Spleen (tissue), 13 donors: ENCODE measurements at places on chromosomes 11 and 22. TPM values are rescaled to one million over a fixed set of nuclear protein-coding genes. Genes with fewer than 3 reads are reported as not detected.

DNA sequence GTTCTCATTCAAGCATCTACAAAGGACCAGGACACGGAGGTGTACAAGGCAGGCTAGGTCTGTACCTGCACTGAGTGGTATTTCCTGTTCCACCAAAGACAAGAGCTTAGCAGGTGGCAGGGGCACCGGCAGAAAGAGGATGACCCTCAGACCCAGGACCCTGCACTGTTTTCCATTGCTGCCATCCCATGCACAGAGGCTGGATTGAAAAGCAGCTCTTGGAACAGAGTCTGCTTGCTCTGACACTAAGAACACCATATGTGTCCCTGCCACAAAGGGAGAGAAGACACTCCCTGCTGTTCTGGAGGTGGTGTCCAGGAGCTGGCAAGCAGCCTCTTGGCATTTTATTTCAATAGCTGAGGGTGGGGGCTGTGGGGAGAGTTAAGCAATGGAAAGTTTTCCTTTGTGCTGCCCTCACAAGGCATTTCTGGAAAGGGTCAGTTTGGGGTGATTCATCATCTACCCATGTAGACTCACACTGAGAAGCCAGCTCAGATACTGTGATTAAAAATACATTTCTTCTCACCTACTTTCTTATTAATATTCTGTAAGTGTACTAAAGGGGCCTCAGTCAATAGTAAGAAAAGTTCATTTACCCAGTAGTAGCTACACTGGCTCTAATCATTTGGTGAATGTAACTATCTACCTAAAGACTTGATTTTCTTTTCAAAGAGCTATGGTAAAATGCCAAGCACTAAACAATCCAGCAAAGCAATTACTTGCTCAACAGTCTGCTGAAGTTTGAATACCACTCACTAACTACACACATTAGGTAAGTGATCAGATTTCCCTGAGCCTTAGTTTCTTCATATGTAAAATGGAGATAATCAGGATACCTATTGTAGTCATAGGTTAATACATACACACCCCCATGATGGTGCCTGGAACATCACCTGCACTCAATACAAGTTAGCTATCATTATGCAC lies 55.2 kb downstream of the SLC1A2 start:
- no peak for DNase-seq

DNA sequence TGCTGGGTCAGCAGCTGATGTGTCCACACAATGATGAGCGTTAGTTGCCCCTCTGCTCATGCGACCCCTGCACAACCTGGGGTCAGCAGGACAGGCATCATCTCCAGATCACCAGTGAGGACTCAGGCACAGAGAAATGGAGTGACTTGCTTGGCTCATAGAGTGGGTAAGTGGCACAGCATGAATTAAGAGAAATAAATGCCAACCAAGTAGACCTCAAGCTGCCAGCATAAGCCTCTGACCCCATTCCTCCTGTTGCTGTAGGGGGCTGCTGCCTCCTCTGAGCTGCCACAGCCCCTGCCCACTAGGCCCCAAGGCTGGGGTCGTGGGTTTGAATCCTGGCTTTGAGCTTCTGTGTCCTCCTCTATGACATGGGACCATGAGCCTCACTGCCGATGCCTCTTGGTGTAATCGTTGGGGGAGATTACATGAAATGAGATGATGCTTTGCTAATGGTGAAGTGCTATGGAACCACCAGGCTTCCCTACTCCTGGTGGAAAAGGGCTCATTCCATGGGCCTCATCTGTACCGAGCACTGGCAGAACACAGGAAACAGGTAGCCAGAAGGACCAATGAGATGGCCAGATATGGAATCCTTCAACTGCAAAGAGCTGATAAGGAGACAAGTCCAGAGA lies 33.6 kb downstream of the LRRC32 start:
- DNase-seq: no peak

DNA sequence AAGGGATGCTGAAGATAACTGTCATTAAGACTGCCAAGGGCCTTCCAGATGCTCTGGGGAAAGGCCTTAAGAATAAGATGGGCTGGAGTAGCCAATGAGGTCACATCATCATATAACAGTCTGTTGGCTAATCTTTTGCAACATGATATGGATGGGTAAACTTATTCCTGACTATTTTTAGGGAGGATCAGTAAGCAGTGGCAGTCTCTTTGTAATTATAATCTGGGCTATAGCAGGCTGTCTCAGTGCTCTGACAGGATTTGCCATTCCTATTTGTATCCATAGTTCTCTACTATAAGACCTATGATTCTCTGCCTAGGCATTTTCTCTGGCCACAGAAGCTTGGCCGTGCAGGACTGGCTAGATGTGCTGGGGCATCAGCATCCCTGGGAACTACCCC lies 16.1 kb upstream of the CALCB start:
- no peak for DNase-seq

- DNase-seq: no peak
Measured at GRCh38 chr11:133243832-133244231, 288.5 kb downstream of the OPCML start.

DNA sequence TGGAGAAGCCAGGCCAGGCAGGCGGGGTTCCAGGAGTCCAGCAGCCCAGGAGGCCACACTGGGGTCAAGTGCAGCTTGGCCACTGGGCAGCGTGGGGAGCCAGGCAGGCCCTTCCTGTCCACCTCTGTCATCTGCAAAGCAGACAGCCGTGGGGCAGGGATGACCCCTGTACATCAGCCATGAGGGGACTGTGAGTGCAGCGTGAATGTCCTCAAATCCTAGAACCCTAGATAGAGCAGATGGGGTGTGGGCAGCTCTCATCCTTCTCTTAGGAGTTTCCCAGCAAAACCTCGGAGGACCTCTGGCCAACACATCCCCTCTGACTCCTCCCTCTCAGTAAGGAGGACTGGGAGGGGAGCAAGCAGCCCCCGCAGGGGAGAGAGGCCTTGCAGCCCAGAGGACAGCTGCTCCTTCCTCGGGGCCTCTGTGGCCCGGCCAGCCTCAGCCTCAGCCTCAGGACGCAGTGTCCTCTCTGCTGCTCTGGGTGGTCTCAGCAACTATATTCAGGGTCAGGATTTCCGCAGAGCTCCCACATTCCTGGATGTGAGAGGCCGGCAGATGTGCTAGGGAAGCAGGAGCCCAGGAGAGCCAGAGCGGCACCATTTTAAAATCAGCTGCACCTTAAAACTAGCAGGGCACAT lies 820.5 kb downstream of the BRD1 start:
- DNase-seq: no peak

DNA sequence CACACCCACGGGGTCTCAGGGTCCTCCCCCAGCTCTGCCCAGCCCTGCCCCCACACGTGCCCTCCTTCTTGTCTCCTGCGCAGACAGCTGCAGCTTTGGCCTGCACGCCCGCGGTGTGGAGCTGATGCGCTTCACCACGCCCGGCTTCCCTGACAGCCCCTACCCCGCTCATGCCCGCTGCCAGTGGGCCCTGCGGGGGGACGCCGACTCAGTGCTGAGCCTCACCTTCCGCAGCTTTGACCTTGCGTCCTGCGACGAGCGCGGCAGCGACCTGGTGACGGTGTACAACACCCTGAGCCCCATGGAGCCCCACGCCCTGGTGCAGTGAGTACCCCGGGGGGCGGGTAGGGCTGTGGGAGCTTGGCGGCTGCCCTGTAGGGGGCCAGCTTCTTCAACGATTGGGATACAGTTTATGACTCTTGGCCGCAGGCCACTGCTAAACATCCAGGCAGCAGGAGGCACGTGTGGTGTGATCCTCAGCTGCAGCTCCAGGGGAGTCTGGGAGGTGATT lies 30.8 kb downstream of the ST14 start:
- DNase-seq: no peak

DNA sequence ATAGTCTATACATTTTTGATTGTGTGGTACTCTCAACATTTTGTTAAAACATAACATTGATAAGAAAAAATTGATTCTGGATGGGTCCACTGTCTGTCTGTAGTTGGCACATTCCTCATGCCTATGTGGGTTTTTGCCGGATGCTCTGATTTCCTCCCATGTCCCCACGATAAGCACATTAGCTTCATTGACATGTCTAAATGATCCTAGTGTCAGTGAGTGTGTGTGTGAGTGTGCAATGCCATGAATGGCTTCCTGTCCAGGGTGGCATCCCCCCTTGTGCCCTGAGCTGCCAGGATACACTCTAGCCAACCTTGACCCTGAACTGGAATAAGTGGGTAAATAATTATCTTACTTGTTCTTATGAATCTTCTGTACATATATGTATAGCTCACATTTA lies 5.4 kb downstream of the SFI1 start:
- no peak for DNase-seq

- DNase-seq: no peak
Measured at GRCh38 chr11:95566211-95566610, 223.4 kb downstream of the FAM76B start.

GRCh38 chr11:14619603-14620531 lies 23.7 kb upstream of the PDE3B start:
- no peak for DNase-seq

DNA sequence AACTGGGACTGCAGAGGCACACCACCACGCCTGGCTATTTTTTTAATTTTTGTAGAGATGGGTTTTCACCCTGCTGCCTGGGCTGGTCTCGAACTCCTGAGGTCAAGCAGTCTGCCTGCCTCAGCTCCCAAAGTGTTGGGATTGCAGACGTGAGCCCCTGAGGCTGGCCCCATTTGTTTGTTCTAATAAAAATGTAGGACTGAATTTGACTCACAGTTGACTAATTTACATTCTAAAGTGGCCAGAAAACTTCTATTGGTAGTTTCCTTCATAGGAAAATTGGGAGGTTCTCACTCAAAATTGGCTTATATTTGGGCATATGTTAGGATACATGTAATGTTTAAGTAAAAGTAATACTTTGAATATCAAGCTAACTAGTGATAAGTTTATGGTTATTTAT lies 35.0 kb downstream of the PPFIA1 start:
- DNase-seq: no peak

- DNase-seq: no peak
Measured at GRCh38 chr22:25127318-25127717, 72.3 kb upstream of the CRYBB3 start.

DNA sequence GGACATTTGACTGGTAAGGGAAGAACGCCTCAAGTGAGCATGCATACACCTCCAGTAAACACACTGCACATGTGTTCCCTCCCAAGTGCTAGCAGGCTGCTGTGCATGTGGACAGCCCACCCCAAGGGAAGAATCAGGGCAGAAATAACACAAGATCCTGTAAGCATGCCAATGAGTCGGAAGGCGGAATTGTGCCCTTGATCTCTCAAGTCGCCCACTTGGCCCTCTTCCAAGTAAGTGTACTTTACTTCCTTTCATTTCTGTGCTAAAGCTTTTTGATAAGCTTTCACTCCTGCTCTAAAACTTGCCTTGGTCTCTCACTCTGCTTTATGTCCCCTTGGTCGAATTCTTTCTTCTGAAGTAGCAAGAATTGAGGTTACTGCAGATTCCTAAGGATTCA lies 139.6 kb downstream of the TRPC6 start:
- no peak for DNase-seq

DNA sequence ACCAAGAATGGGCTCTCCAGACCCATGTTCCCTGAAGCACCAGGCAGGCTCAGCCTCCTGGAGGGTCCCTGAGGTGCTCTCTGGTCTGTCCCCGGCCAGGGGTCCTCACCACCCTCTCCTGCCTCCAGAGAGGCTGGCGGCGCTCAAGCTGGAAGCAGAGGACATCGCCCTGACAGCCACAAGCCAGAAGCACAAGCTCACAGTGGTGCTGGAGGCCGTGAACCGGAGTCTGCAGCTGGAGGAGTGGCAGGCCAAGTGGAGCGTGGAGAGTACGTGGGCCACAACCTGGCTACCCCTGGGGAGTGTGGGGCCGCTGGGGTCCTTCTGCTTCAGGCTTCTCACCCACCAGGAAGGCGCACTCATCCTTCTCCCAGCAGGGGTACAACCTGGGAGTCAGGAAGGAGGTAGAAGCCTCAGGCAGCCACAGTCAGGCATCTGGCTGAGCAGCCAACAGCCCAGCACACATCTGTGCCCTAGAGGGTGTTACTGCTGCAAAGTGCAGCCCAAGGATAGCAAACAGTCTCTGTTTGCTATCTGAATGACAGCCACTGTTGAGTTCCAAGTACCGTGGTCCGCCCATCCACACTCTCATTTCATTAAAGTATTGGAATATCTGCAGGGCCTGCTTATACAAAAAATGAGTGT lies 8.4 kb downstream of the PARVG start:
- DNase-seq: peak; percentile 81

DNA sequence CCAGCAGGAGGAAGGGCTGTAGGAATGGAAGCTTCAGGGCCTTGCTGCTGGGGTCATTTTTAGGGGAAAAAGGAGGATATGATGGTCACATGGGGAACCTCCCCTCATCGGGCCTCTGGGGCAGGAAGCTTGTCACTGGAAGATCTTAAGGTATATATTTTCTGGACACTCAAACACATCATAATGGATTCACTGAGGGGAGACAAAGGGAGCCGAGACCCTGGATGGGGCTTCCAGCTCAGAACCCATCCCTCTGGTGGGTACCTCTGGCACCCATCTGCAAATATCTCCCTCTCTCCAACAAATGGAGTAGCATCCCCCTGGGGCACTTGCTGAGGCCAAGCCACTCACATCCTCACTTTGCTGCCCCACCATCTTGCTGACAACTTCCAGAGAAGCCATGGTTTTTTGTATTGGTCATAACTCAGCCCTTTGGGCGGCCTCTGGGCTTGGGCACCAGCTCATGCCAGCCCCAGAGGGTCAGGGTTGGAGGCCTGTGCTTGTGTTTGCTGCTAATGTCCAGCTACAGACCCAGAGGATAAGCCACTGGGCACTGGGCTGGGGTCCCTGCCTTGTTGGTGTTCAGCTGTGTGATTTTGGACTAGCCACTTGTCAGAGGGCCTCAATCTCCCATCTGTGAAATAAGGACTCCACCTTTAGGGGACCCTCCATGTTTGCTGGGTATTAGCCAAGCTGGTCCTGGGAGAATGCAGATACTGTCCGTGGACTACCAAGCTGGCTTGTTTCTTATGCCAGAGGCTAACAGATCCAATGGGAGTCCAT lies 14.1 kb downstream of the IL10RA start:
- DNase-seq: peak; percentile 75

DNA sequence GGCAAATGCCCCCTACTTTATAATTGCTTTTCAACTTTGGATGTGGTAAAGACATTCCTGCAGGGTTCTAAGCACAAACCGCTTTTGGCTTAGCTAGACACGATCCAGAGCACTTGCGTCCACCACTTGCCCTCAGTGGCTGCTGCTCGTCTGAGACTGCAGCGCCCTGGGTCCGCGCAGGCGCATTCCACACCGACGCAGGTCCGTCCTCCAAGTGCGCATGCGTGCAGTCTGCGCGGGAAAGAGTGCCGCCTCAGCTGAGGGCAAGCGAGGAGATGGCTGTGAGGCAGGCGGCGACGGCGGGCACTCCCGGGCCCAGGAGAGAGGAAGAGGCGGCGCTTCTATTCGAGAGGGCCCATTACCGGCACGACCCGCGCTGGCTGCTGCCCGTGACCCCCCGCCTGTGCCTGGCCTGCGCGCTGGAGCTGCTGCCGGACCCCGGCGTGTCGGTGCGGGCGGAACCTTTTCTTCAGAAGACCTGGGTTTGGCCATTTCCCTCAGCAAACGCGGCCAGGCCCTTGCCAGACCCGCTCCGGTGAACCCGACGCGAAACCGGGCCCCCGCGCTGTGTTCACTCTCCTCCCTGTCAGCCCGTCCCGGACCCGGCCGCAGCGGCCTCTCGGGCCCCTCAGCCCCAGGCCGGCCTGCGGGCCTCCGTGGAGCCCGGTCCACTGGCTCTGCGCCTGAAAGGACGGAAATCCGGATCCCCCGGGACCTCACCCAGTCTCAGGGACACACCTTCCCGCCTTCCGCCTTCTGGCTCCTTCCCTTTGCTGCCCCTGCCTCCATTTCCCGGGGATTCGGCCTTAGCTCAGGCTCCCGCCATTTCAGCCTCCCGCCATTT lies at the start of gene MEI1:
Gene MEI1, plus strand, starts transcription at position 240 of the 844 bp plus-strand sequence. Its CDS starts 36 bp downstream, at position 276.
- DNase-seq: peak; percentile 96

GRCh38 chr11:64235437-64236161 lies 1.2 kb downstream of the VEGFB start:
- peak; percentile 81 for DNase-seq

Gene APOL5
- total RNA-seq: not detected

Gene TMEM132A
- 8.8 TPM for total RNA-seq

Gene H19
- 52.8 TPM for total RNA-seq

Gene SYCE3
- not detected for total RNA-seq

Gene SOX6
- 5.0 TPM for total RNA-seq
